Nephron progenitor cell (in vitro differentiated cells): ENCODE measurements at places on chromosomes 7 and 10.

DNA sequence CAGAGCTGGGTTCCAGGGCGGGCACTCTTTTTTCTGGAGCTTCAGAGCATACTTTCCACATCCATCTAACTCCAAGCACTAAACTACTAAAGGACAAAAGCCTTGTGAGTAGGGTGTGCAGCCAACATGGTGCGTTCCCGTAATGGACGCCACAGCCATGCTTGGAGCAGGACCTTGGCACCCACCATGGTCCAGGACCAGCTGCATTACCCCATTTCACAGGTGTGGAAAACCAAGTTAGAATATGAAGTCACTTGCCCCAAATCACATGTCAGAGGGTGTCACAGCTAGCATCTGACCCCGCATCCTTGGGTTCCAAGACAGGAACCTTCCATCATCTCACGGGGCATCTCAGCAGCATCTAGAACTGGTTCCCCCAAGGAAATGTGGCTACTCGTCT lies 112.4 kb downstream of the SMURF1 start:
- H3K27me3 ChIP-seq = no peaks in the 10 kb centered on the region
- DNase-seq = no peak
- H3K27ac ChIP-seq = peak overlapping the region; percentile 79
- peaks cover 78% of the 10 kb centered on the region for H3K36me3 ChIP-seq
- peaks cover 22% of the 10 kb centered on the region for H3K4me1 ChIP-seq

DNA sequence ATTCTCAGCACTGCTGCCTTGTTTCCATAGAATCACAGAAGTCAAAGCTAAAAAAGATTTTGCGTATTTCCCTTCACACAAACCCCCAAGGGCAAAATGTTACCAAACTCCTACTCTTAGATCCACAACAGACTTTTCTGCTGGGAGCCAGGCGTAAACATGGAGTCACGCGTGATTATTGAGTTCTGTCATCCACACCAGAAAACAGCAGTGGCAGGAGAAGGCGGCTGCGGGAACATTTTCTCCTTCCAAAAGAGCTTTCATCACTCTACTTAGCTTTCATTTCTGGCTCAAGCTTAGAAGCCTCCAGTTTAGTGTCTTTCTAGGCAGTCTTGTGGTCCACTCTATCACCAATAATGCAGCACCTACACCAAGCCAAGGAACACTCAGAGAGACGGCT lies 712.9 kb upstream of the NRP1 start:
- H3K36me3 ChIP-seq = peaks cover 4% of the 10 kb centered on the region
- H3K27ac ChIP-seq = peak overlapping the region; percentile 37
- H3K27me3 ChIP-seq = peaks cover 7% of the 10 kb centered on the region
- DNase-seq = no peak
- peaks cover 23% of the 10 kb centered on the region for H3K4me1 ChIP-seq
- H3K4me3 ChIP-seq = no peak overlapping the region

- H3K27me3 ChIP-seq = peaks cover 17% of the 10 kb centered on the region
- no peak overlapping the region for H3K4me3 ChIP-seq
- DNase-seq = no peak
Observed at GRCh38 chr10:92846-93245, 42.4 kb upstream of the ZMYND11 start.

DNA sequence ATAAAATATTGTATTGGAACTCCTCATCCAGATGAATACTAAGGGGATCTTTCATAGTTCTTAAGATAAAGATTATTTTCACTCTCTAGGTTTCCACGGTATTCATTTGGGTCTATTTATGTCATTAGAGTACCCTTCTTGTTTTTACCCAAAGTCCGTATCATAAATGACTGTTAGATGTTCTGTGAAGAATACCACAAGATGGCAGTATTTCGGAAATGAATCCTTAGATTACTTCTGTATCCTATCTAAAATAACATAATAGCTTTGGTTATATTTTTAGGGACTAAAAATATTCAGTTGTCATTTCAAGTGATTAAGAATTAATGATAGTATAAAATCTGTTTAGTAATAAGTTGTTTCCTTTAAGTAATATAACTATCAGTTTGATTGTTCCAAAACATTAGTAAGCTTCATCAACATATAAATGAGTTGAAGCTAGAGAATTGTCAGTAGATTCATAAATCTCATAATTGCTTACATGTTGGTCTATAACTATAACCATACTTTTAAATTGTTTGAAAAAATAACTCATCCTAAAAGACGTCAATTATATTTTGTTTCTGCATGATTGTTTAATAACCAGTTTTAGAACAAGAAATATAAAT lies 337.5 kb upstream of the KCND2 start:
- H3K4me3 ChIP-seq = no peak overlapping the region
- DNase-seq = no peak
- no peaks in the 10 kb centered on the region for H3K27me3 ChIP-seq
- no peaks in the 10 kb centered on the region for H3K4me1 ChIP-seq

DNA sequence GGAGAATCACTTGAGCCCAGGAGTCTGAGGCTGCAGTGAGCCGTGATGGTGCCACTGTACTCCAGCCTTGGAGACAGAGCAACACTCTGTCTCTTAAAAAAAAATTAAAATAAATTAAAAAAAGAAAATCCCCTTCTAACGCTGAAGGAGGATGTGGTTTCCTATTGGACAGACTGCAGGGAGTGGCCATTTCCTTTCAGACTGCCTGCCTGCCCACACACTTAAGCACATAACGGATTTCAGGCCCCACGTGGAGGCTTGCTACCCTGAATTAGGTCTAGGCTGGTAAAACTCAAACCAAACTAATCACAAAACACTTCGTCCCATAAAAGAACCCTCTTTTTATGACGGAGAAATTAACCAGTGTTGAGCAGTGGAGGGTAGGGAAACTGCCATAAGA lies 34.0 kb downstream of the GATA3 start:
- peaks cover 5% of the 10 kb centered on the region for H3K4me1 ChIP-seq
- no peak overlapping the region for H3K27ac ChIP-seq
- peaks cover 34% of the 10 kb centered on the region for H3K27me3 ChIP-seq
- H3K4me3 ChIP-seq = no peak overlapping the region
- H3K36me3 ChIP-seq = no peaks in the 10 kb centered on the region

GRCh38 chr10:5944389-5945189 lies 32.8 kb downstream of the IL15RA start:
- no peak overlapping the region for H3K4me3 ChIP-seq
- no peak overlapping the region for H3K27ac ChIP-seq
- no peaks in the 10 kb centered on the region for H3K36me3 ChIP-seq

- H3K27me3 ChIP-seq = no peaks in the 10 kb centered on the region
- peaks cover 51% of the 10 kb centered on the region for H3K4me1 ChIP-seq
- H3K36me3 ChIP-seq = peaks cover 33% of the 10 kb centered on the region
- H3K4me3 ChIP-seq = no peak overlapping the region
Observed at GRCh38 chr10:129631006-129631405, 164.0 kb downstream of the MGMT start.

DNA sequence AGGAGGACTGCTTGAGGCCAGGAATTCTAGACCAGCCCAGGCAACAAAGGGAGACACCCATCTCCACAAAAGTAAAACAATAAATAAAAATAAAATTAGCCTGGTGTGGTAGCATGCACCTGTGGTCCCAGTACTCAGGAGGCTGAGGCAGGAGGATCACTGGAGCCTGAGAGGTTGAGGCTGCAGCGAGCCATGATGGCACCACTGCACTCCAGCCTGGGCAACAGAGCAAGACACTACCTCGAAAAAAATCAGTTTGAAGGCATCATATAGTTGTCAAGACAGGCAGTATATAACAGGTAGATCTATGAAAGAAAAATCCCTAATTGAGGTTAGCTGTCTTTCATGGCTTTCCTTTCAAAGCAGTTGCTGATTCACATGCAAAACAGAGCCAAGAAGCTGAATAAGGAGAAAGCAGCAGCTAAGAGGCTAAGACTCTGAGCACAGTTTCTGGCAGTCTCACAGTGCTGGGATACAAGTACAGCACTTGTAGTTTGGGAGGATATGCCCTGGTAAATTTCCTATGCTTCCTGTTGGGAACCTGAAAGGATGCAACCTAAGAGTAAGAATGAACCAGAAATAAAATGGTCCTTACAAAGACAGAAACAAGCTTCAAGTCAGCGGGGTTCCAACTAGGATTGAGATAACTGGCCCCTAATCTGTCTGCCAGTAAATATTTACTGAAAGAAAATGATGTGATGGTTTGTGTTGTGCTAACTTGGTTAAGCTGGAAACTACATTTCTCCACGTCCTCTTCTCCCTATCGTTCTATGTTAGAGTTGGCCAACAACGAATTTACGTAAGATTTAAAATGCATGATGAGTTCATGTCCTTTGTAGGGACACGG lies 368.5 kb upstream of the HPS1 start:
- H3K27me3 ChIP-seq = no peaks in the 10 kb centered on the region
- no peak for DNase-seq
- no peak overlapping the region for H3K4me3 ChIP-seq
- H3K27ac ChIP-seq = no peak overlapping the region
- H3K36me3 ChIP-seq = no peaks in the 10 kb centered on the region
- H3K4me1 ChIP-seq = no peaks in the 10 kb centered on the region

DNA sequence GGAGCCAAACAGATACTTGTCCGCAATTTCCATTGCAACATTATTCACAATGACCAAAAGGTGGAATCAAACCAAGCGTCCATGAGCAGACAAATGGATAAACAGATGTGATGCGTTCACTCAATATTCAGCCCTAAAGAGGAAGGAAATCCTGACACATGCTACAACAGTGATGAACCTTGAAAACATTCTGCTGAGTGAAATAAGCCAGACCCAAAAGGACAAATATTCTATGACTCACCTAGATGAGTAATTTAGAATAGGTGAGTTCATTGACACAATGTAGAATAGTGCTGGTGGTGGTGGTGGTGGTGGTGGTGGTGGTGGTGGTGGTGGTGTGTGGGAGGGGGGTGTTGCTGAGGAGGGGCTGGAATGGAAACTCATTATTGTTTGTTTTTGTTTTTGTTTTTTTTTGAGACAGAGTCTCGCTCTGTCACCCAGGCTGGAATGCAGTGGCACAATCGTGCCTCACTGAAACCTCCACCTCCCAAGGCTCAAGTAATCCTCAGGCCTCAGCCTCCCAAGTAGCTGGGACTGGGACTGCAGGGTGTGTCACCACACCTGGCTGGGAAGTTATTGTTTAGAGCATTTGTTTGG lies 28.6 kb downstream of the SMKR1 start:
- no peak for DNase-seq
- H3K4me3 ChIP-seq = no peak overlapping the region
- peaks cover 7% of the 10 kb centered on the region for H3K27me3 ChIP-seq
- H3K4me1 ChIP-seq = peaks cover 24% of the 10 kb centered on the region
